Cortex of kidney (tissue), 1 donor: ENCODE measurements at places on chromosomes 13 and 19.

- DNase-seq = no peak
These were observed 22.0 kb downstream of the SAE1 start for GRCh38 chr19:47152632-47153031.

- DNase-seq = no peak
These were observed 30.7 kb downstream of the ERICH6B start for GRCh38 chr13:45584816-45585215.

GRCh38 chr19:8387688-8388611 lies 2.2 kb upstream of the RAB11B start:
- no peak for DNase-seq

- DNase-seq = no peak
These were observed 29.9 kb downstream of the PBX4 start for GRCh38 chr19:19588546-19588945.

- no peak for DNase-seq
These were observed 1.3 kb upstream of the ISOC2 start for GRCh38 chr19:55462722-55463121.

DNA sequence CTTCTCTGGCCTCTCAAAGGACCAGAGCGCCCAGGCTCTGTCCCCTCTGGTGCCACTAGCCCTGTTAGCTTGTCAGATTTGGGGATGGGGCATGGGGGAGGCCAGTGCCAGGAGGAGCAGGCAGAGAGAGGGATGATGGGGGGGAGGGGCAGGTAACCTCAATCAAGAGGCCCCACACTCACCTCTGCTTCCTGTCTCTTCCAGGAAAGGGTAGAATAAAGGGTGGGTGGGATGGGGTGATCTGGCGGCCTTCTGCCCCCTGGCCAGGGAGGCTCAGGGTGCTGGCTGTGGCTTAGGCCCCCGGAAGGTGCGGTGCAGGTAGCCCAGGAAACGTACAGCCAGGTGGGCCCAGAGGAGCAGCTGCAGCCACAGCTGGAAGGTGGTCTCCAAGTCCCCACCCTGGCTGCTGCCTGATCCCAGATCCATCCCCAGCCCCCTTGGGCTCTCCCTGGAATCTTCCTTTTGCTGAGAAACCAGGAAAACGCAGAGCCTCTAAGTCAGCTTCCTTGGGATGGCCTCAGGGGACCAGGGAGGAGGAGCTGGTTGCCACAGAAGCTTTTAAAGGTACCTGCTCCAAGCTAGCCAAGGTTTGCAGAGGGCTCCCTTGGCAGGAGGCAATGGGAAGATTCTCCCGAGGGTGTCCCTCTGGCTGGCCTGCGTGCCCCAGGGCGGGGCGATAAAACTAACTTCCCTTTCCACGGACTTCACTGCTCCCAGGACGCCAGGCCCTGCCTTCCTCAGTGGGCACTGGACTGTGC lies 5.3 kb downstream of the PRKACA start:
- no peak for DNase-seq

DNA sequence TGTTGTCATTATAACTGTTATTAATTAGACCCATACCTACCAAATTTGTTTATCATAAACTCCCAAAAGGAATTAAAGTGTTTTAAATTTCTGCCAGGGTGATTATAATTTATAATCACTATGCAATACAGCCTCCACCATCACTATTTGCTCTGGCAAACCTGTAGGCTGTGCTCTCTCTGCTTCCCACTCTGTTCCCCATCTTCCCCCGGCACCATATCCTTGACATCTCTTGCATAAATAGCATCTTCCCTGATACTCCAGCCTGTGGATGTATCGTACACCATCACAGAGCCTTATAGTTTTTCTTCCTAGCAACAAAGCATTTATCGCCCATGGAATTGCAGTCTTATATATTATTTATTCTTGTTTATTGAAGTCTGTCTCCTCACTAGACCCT lies 181.5 kb upstream of the TSC22D1 start:
- no peak for DNase-seq

DNA sequence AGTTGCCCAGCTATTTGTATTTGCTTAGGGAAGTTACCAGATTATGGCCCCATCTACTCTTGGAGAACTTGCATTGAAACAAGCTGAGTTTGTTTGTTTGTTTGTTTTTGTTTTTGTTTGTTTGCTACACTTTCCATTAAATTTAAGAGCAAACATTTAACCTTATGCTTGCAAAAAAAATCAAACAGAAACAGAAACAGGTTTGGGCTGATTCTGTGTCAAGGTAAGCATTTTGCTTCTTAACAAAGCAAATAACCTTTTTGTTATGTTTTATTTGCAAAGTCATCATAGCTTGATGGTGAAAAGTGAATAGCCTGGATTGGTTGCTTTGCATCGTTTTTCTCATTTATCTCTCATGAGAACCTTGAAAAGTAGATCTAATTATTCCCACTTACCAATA lies 531.8 kb downstream of the EFNB2 start:
- no peak for DNase-seq

GRCh38 chr19:18651733-18652132 lies 14.9 kb downstream of the KLHL26 start:
- no peak for DNase-seq
